H1 (cell line): ENCODE measurements at places on chromosomes 2 and 18.
A peak's percentile ranks its signal among the peaks of the same experiment; 100 is the strongest.

- DNase-seq, result no peak
Observed at GRCh38 chr18:267380-267687, 513 bp downstream of the THOC1 start.

GRCh38 chr18:40272630-40273231 is 1682.3 kb upstream of the PIK3C3 start:
- no peak for DNase-seq

DNA sequence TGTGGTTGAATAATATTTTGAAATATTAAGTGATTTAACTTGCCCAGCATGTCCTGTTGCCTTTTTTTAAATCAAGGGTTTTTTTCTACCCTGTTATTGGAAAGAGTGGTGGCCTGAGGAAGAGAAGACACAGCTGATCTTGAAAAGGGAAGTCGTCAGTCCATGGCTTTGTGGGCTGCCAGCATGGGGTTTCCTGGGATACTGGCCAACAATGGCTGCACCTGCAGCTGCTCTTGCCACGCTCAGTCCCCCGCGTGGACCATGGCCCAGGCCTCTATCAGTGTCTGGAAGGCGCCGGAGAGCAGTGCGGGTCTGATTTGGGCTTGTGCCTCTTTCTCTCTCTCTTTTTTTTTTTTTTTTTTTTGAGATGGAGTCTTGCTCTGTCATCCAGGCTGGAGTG is 99.3 kb downstream of the ASB1 start:
- no peak for DNase-seq

DNA sequence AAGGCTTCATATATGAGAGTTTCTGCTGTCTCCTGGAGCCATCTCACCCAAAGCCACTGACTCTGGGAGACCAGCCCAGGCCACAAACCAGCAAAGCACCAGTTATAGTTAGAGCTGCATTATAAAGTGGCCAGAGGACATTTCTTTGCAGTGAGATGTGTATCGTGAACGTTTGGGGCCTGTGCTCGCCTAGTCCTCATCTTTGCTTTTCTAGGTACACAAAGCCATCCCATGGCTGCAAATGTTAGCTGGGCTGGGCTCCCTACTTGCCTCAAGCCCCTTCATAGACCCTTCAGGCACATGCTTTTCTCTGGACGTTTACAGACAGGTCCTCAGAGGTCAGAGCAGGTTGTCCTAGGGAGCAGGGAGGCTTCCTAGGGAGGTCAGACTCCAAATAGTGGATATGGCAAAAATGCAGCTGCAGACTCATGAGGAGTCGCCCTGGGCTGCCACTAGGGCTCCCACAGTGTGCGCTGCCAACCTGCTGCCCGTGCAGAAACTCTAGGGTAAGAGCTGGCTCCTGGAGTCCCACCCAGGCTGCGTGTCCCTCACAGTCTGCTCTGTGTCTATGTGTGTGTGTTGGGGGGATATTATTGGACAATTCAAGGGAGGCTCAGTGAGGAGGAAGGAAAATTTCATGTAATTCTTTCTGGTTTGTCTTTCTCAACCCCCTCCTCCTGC is 141.0 kb downstream of the RPIA start:
- DNase-seq, result no peak

- DNase-seq, result no peak
Observed at GRCh38 chr2:120255986-120256650, 3.5 kb downstream of the RALB start.

GRCh38 chr18:55838319-55838718 is 250.3 kb upstream of the TCF4 start:
- DNase-seq, result no peak

GRCh38 chr2:16165518-16166326 is 225.4 kb downstream of the MYCN start:
- no peak for DNase-seq

GRCh38 chr2:98569197-98569793 is 39.0 kb downstream of the COA5 start:
- peak; percentile 96 for DNase-seq
